ENCODE measurements at places on chromosomes 6 and 20. TPM values are rescaled to one million over a fixed set of nuclear protein-coding genes. Genes with fewer than 3 reads are reported as not detected.
A peak's percentile ranks its signal among the peaks of the same experiment; 100 is the strongest.

The FAM162B gene
- not detected for polyA plus RNA-seq

The GID8 gene
- polyA plus RNA-seq: 16.2 TPM

DNA sequence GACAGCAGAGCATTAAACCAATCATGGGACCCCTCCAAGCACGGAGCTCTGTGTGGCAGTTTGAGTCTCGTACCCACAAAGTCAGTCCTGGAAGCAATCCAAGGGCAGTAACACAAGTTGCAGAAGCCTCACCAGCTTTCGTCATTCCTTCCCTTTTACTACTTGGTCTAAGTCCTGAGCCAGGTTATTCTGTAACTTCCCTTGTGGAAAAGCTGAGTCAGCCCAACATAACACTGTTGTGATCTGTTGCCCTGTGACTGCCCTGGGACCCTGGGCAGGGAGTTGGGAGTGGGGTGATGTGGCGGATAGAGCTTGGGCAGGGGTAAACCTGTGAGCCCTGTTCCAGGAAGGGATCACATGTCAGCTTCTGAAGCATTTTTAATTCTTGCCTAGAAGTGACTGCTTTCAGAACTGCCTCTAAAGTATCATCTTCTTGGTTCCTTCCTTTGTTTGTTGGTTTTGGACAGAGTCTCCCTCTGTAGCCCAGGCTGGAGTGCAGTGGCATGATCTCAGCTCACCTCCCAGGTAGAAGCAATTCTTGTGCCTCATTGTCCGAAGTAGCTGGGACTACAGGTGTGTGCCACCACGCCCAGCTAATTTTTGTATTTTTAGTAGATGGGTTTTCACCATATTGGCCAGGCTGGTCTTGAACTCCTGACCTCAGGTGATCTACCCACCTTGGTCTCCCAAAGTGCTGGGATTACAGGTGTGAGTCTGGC lies 183.7 kb upstream of the JAG1 start:
- DNase-seq: peak; percentile 35

GRCh38 chr6:44622555-44622954 lies 235.0 kb downstream of the CDC5L start:
- no peak for DNase-seq

All from foreskin keratinocyte (primary cell).